ENCODE measurements at places on chromosomes 13 and 19.

DNA sequence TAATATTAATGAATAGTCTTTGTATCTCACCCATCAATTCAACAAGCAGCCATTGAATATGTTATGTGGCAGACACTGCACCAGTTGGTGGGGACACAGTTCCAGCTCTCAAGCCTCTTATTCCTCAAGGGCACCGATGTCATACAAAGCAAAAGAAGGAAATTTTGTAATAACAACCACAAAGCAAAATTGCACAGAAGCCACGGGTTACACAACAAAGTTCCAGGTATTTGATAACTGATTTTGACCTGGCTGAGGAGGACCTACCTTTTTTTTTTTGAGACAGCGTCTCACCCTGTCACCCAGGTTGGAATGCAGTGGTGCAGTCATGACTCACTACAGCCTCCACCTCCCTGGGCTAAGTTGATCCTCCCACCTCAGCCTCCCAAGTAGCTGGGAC is 266.7 kb downstream of the FOXO1 start:
- DNase-seq = no peak

DNA sequence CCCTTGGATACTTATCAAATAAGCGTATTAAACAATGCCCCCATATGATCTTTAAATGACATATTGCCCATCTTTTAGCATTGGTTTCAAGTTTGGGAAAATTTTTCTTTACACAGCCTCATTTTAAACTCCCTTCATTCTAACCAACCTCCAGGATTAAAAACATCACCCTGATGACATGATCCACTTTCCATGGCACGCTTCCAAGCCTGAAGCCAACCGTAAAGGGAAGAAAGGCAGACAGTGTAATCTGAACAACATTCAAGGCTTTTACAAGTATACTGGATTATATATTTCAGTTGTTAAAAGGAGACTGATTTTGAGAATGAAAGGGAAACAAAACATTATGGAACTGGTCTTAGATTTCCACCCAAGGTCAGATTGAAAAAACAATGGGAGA is 1721.9 kb downstream of the OLFM4 start:
- no peak for DNase-seq

DNA sequence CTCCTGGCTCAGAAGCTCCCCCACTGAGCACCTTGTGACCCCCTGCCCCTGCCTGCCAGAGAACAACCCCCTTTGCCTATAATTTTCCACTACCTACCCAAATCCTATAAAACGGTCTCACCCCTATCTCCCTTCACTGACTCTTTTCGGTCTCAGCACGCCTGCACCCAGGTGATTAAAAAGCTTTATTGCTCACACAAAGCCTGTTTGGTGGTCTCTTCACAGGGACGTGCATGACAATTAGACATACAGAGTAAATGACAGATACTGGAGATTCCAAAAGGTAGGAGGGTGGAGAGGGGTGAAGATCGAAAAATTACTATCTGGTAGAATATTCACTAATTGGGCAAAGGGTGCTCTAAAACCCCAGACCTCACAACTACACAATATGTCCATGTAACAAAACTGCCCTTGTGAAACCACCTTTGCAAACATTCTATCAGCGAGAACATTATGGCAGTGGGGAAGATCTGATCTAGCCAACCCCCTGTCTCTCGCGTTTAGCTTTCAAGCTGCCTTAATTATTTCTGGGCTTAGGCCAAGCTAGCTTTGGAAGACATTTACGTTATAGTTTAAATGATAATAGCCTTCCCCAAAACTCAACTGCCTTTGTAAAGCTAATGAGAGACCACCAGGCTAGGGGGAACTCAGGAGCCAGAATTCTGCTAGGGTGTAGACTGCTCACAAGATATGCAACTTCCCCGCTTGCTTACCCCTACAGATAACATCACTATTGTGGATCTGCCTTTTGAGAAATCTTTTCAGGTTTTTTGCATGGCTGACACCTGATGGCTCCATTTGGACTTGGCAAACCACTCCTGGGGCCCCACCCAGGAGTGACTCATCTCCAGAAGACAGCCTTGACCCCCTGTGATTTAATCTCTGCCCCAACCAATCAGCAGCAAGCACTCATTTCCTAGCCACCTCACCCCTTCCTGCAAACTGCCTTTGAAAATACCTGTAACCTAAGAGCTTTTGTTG is 1534.0 kb upstream of the SPRY2 start:
- DNase-seq = no peak

- DNase-seq = no peak
Measured at GRCh38 chr13:108120856-108121255, 94.5 kb downstream of the LIG4 start.

DNA sequence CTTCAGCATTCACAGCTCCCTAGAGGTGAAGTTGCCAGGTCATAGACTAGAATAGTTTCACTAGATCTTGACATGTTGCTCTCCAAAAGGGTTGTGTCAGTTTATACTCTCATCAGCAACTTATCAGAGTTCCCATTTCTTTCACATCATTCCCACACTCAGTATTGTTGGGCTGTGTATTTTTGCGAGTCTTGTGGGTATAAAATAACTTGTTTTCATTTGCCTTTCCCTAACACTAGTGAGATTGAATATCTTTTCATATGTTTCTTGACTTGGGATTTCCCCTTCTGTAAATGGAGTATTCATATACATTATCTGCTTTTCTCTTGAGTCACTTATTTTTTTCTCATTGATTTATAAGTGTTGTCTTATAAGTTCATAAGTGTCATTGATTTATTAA is 55.2 kb upstream of the GPR183 start:
- no peak for DNase-seq

GRCh38 chr13:54536112-54536511 is 1507.5 kb downstream of the OLFM4 start:
- DNase-seq = no peak

GRCh38 chr19:33654840-33655508 is 33.2 kb downstream of the CHST8 start:
- DNase-seq = no peak

DNA sequence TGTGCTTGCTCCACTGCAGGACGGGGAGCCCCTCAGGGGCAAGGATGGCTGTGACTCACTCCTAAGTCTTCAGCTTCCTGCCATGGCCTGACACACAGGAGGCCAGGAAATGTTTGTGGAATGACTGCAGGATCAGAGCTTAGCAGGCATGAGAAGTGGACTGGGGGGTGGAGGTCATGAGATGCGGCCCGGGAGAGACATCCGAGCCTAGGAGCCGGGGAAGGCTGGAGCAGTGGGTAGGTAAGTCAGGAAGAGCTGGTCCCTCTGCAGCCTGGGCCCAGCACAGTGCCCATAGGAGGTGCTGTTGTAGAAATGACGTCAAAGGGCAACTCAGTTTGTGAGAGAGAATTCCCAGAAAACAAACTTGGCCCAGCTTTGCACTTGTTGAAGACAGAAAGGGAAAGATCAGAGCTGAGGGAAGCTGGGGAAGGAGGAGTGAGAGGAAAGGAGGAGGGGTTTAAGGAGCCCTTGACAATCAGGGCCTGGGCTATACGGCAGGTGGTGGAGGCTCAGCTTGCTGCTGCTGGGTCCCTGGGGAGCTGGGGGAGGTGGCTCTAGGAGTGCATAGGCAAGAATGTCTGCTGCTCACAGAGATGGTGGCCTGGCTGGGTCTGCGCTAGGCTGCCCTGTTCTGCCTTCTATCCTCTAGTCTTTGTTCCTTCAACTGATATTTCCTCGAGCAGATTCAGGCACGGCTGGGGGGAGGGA is 18.5 kb downstream of the POU2F2 start:
- DNase-seq = no peak

- no peak for DNase-seq
Measured at GRCh38 chr13:41648314-41648935, 191.1 kb downstream of the RGCC start.

- DNase-seq = no peak
Measured at GRCh38 chr13:40139896-40140520, 484.5 kb downstream of the COG6 start.

DNA sequence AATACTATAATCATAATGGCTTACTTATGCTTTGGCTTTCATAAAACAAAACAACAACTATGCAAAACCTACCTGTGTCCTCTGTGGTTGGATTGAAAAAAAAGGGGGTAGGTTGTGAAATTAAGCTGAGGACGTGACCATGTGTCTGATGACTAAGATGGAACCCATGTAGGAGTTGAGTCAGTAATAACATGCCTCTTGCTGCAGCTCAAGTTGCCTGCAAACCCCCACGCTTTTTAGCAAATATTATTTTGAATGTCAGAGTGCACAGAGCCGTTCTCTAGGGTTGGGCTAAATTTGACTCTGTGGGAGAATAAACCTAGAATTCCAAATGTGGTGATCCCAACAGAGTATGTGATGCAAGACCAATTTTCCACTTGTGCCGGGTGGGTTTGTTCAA is 209.3 kb downstream of the KCNRG start:
- DNase-seq = no peak

- no peak for DNase-seq
Measured at GRCh38 chr19:49438261-49438660, 3.1 kb downstream of the SLC17A7 start.

DNA sequence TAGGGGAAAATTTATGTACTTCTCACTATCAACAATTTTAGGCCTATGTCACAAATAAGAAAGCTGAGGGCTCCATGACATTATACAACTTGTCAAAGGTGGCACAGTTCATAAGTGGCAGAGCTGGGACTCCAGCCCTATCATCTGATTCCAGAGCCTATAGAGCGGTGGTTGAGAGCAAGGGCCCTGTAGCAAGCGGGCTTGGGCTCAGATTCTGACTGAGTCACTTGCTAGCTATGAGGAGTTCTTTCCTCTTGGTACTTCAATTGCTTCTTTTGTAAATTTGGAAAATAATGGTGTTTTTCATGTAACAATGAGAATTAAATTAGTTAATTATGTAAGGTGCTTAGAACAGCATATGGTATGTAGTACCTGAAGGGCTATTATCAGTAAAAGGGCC is 28.7 kb upstream of the FAM216B start:
- no peak for DNase-seq

DNA sequence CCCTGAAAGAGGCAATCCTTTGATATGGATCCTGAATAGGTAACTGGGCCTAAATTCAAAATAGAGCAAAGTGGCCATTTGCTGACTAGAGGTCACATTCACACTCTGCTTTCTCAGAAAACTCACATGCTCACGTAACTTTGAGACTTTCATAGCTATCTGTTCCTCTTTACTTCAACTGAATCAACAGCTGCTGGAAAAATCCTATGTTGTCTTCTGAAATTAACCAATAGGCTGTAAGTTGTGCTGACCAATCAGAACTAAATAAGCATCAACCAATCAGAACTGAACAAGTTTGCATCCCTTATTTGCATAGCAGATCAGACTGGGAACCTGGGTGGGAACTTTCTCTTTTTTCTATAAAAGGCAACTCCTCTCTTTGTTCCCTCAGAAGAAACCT is 24.0 kb upstream of the TBC1D4 start:
- no peak for DNase-seq

GRCh38 chr13:99948907-99949678 is 22.5 kb downstream of the ZIC5 start:
- no peak for DNase-seq
